ENCODE measurements at places on chromosomes 3 and 15.

DNA sequence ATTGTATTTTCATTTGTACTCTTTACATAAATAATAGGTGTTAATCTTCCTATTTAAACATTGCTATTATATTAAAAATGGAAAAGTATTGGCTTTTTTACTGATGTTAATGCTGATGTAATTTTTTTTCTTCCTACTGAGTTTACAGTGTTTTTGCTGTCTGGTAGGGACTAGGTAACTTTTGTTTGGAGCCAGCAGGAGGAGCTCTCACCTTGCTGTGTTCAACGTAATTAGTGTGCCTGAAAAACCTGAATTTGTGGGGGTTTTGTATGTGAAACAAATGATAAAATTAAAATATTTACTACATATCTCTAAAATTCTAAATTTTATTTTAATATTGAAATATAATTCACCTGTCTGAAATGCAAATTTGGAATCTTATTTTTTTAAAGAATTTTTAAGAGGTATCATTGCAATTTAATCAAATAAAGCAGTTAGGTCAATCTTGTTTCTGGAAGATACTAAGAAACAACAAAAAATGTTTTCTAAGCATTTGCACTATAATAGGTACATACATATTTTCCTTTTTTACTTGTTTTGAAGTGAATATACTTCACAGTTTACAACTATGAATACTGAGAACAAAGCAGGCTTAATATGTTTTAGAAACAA lies 48.8 kb downstream of the EPHA6 start:
- no peak for DNase-seq

GRCh38 chr15:39365161-39365560 lies 215.7 kb upstream of the THBS1 start:
- no peak for DNase-seq

- DNase-seq = no peak
Measured at GRCh38 chr15:93291380-93291779, 202.4 kb upstream of the RGMA start.

- DNase-seq = no peak
Measured at GRCh38 chr3:23650371-23651140, 155.2 kb upstream of the UBE2E1 start.

GRCh38 chr3:25863011-25863415 lies 73.1 kb downstream of the OXSM start:
- no peak for DNase-seq

- DNase-seq = no peak
Measured at GRCh38 chr3:38029400-38030125, at the start of gene PLCD1. Gene PLCD1 (minus strand): TSS chr3:38029642. CDS start chr3:38029539, 103 bp downstream.

DNA sequence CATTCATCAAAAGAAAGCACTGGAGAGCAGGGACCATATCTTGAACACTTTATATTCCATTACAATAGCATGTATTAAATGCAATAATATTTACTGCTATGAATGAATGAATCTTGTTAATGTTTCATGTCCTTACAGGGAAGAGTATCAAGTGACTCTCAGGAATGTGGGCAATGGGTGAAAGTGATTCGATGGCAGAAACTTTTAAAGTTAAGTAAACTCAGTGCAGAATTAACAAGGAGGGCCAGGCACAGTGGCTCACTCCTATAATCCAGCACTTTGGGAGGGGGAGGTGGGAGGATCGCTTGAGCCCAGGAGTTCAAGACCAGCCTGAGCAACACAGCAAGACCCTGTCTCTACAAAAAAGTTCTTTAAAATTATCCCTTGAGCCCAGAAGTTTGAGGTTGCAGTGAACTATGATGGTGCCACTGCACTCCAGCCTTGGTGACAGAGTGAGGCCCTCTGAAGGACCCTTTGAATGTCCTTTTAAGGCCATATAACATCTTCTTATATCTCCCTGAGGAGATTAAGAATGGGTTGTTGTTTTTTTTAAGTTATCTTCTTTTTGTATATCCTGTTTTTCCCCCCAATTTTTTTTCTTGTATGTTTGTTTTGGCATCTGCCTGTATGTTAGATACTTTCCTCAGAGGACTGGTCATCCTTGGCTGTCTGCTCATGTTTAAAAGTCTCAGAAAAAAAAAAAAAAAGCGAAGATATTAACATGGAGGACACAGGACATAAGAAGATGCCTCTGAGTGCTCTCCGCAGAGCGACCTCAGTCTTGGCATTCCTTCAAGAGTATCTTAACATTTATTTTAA lies 9.6 kb upstream of the FSIP1 start:
- DNase-seq = no peak

DNA sequence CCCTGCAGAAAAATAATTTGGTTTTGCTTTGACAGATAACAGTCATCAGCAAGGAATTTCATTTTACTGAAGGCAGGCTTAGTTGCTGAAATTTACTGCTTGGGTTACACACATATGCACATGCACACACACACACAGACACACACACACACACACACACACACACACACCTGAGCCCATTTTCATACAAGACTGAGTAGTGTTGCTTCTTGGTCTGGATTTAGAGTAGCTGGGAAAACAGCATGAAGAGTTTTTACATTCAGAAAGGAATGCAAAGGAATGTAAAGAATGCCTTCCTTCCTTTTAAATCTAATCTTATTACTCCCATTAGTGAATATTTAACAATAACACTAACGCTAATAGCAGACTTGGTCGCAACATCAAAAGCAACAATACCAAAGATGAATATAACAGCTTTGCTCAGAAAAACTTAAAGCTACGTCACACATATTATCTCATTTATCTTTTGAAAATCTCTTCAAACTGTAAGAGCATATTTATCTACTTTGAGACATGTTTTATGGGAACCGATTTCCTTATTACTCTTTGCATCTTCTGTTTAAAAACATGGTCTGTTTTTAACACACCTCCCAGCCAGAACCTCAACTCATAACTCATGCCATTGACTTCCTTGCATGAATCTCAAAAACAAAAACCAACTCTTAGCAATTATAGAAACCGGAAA lies 32.5 kb downstream of the RFTN1 start:
- DNase-seq = no peak

GRCh38 chr15:28897861-28898585 lies 12.2 kb downstream of the APBA2 start:
- DNase-seq = no peak

DNA sequence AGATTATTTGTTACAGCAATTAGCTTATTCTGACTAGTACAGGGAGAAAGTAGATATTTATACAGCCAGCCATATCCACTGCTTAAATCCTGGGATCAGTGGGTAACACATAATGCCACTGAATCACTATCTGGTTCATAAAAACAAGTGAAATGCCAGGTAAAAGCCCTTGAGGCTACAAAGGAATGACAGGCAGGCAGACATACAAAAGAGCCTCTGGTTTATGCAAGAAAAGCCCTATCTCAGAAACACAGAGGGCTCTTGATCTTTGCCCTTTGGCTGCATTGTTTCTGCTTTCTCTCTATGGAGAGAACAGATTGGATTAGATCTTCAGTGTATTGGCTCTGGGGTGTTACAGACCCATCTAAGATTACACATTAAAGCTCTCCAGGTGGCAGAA lies 115.4 kb upstream of the GADL1 start:
- DNase-seq = no peak

DNA sequence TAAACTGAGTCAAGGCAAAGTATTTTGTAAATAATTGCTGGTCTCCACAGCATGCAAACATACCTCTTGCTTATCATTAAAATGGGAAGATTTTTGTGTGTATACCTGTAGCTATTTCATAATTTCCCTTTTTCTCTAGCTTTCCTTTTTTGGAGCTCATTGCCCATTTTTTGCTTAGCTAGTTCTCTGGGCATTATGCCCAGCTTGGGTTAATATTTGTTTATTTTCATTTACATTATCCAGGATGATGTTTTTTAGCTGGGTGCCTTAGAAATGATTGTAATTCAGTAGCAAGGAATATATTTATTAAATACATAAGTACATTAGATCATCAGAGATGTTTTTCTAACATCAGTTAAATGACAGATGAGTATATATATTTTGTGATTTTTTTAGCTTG lies 1271.7 kb upstream of the GBE1 start:
- no peak for DNase-seq

DNA sequence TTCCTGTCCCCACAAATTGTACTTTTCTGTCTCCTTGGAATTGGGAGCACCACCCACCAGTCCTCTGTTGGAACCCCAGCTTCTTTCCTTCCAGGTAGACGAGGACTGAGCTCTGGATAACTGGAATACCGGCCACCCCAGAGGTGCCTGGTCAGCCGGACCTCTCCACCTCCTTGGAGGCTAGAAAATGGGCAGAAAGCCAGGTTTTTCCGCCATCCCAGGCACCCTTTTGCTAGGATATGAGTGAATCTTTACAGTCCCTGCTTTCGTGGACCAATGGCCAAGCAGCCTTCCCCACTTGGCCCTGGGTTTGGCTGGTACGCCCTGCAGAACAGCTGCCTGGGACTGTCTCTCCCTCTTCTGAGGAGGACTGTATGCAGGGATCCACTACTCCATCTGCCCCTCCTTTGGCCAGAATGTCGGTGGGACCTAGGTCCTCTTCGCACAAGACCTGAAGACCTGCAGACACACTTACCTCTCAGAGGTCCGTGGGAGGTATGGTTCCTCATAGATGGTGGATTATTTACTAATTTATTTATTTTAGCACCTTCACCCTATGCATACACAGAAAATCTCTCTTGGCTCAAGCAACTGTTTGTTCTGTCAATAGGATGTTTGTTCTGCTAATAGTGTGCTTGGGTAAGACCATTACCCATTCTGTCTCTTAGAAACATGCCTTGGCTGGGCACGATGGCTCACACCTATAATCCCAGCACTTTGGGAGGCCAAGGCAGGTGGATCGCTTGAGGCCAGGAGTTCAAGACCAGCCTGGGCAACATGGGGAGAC lies 8.6 kb upstream of the CHAC1 start:
- no peak for DNase-seq

- no peak for DNase-seq
Measured at GRCh38 chr15:92579931-92580470, 75.6 kb downstream of the FAM174B start.

- DNase-seq = no peak
Measured at GRCh38 chr15:62491642-62492041, 326.6 kb upstream of the C2CD4B start.

GRCh38 chr3:132615881-132616280 lies 18.8 kb downstream of the ACKR4 start:
- no peak for DNase-seq

GRCh38 chr3:37219266-37219665 lies 44.9 kb upstream of the LRRFIP2 start:
- DNase-seq = no peak

DNA sequence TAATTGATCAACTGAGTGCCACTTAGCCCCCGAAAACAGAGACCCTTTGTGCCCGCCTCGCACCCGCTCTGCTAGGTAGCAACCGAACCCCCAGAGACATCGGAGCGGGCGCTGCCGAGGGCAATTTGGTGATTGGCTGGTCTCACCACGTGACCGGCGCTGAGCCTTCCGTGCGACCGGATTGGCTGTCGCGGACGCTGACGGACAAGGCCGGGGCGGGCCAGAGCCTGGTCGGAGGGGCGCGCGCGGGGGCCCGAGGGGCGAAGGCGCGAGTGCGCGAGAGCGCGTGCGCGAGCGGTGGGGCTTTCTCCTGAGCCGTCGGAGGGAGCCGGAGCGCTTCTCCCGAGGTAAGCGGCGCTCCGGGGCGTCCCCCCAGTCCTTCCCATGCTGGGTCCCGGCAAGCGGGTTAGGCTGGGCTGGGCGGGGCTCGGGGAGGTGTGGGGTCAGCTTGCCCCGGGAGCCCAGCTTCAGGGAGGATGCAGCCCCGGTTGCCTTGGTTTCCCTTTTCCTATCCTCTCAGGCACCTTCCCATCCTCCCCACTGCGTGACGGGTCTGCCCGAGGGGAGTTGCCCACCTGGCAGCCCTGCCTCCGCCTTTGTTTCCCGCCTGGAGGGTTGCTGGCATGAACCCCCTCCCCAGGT lies at the start of gene TMEM108:
TSS of gene TMEM108 (plus strand) at position 303 of the 642 bp plus-strand sequence.
- no peak for DNase-seq

- no peak for DNase-seq
Measured at GRCh38 chr3:13333236-13333897, 86.8 kb downstream of the NUP210 start.

Data from stimulated activated CD8-positive, alpha-beta memory T cell treated with anti-CD3 and anti-CD28 coated beads, Interleukin-4, amount 100 ng/mL, for 24 hours (primary cell).